Head of caudate nucleus (tissue), 42 donors: ENCODE measurements at places on chromosomes 13 and 19.

- DNase-seq: no peak
Observed at GRCh38 chr19:2108251-2109016, 11.7 kb downstream of the IZUMO4 start.

DNA sequence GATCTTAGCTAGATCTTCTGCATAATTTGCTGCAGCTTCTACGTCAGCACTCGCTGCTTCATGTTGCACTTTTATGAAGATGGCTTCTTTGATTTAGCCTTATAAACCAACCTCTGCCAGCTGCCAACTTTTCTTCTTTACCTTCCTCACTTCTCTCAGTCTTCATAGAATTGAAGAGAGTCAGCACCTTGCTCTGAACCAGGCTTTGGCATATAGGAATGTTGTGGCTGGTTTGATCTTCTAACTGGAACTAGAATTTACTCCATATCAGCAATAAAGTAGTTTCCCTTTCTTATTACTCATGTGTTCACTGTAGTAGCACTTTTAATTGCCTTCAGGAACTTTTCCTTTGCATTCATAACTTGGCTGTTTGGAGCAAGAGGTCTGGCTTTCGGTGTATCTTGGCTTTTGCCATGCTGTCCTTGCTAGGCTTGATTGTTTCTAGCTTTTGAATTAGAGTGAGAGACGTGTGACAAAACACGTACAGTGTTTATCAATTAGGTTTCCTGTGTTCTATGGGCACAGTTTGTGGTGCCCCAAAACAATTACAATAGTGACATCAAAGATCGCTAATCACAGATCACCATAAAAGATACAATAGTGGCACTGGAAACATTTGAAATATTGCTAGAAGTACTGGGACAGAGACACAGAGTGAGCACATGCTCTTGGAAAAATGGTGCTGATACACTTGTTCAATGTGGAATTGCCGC, 50.7 kb downstream of the NDFIP2 start:
- DNase-seq: no peak

- DNase-seq: no peak
Observed at GRCh38 chr19:53786744-53787143, 37.4 kb downstream of the NLRP12 start.

DNA sequence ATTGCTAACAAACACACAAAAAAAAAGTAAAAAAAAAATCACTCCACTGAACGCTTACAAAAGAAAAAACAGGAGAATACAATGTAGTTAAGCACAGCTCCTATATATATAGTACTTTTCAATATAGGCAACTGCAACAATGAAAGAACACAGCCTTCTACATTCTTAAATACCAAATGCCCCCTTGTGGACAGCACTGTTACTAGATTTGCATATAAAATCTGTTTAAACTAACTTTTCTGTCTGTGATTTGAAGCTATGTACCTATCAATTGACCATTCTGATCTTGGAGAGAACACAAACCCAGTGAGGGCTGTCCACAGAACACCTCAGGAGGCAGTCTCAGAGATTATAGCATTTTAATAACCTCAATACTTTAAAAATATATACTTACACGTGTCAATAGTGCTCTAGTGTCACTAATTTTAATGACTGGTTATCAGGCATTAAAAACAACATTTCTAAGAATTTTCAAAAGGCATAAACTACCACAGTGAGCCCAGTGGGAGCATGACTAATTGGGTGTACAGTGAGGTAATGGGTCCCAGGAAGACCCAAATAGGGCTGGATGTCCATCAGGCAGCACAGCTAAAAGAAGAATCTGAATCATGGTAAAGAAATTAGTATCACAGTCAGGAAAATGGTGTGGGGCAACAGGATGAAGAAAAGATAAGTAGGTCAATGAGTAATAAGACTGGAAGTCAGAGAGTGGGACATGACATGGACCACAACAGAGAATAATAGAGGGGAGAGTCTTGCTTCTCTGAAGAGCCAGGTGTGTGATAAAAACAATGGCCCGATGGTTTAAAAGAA, 22.2 kb downstream of the CCDC169 start:
- DNase-seq: no peak

GRCh38 chr19:24040621-24041020, 46.4 kb upstream of the ZNF254 start:
- DNase-seq: no peak

DNA sequence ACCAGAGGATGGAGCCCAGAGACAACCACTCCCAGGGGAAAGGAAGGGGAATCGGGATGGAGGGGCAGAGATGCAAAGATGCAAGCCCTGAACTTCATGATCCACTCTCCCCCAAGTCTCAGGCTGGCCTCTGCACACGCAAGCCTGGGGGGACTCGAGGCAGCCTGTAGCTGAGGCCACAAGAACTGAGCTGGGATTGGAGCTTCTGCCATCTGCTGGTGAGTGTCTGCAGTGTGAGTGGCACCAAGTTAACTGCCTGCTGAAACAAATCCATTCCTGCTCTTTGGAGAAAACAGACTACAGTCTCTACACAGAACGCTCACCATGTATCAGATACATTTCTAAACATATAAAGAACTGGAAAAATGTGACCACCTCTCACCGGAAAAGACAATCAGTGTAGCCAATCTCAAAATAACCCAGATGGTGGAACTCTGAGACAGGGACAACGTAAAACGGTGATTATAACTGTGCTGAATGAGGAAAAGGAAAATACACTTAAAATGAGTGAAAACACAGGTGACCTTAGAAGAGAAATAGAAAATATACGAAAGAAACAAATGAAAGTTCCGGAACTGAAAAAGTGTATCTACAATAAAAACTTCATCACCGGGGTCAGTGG, 62.1 kb downstream of the KLF2 start:
- DNase-seq: peak; percentile 61

GRCh38 chr13:80473695-80474094, 132.8 kb upstream of the SPRY2 start:
- no peak for DNase-seq

GRCh38 chr13:72462166-72462565, 265.3 kb downstream of the MZT1 start:
- no peak for DNase-seq

GRCh38 chr13:84487752-84488151, 605.5 kb upstream of the SLITRK1 start:
- DNase-seq: no peak

DNA sequence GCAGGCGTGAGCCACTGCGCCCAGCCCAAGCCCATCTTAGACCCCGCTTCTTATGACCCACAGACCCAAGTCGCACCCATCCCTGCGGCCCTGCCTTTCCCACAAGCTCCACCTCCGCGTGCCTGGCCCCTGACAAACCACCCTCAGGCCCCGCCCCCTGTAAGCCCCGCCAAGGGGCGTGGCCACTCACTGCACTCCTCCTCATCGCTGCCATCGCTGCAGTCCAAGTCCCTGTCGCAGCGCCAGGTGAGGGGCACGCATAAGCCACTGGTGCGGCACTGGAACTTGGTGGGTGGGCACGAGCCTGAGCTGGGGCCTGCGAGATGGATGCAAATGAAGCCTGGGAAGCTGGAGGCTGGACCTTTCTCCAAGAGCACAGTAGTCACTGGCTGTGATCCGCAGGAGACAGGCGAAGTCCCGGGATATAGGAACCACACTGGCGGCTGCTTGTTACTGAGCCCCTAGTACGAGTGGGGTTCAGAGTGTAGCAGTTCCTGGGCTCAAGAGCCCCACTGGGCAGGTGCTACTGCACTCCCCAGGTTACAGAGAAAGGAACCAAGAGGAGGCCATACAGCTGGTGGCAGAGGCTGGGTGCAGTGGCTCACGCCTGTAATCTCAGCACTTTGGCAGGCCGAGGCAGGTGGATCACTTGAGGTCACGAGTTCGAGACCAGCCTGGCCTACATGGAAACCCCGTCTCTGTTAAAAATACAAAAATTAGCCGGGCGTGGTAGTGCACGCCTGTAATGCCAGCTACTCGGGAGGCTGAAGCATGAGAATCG, 3.1 kb downstream of the CD320 start:
- DNase-seq: peak; percentile 12

DNA sequence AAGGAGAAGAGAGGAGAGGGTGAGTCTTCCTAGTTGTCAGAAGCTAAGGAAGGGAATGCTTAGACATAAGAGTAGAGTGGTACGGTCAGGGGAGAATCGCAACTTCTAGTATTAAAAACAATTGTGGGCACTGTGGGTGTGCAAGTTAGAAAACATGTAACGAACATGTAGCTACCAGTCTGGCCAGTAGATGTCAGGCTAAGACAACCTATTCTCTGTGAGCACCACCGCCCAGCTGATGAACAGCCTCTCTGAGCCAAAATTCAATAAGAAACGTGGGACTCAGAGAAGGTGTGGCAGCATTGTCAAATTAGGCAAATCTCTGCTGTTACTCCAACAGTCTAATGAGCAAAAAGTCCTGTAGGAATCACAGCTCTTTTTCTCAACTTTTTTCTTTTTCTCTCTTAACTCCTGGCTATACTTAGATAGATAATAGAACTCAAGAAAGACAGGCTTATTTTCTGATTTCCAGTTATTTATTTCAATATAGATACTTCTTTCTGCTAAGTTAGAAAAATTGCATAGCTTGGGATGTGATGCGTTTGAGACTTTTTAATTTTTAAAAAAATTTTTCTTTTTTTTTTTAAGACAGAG, 186.2 kb downstream of the USP12 start:
- peak; percentile 72 for DNase-seq

GRCh38 chr13:40660141-40660664, 6.2 kb downstream of the FOXO1 start:
- DNase-seq: no peak

- DNase-seq: no peak
Observed at GRCh38 chr19:48616491-48617056, 1.7 kb upstream of the FAM83E start.

GRCh38 chr13:80132741-80133601, 208.0 kb downstream of the SPRY2 start:
- DNase-seq: peak; percentile 59

GRCh38 chr13:108645376-108645775, 16.0 kb downstream of the MYO16 start:
- DNase-seq: no peak

GRCh38 chr19:57648331-57649003, 15.5 kb downstream of the ZNF211 start:
- DNase-seq: no peak

GRCh38 chr13:23644527-23645138, 74.4 kb downstream of the TNFRSF19 start:
- no peak for DNase-seq

- peak; percentile 32 for DNase-seq
Observed at GRCh38 chr19:48608798-48609263, 2.3 kb downstream of the SPACA4 start.

DNA sequence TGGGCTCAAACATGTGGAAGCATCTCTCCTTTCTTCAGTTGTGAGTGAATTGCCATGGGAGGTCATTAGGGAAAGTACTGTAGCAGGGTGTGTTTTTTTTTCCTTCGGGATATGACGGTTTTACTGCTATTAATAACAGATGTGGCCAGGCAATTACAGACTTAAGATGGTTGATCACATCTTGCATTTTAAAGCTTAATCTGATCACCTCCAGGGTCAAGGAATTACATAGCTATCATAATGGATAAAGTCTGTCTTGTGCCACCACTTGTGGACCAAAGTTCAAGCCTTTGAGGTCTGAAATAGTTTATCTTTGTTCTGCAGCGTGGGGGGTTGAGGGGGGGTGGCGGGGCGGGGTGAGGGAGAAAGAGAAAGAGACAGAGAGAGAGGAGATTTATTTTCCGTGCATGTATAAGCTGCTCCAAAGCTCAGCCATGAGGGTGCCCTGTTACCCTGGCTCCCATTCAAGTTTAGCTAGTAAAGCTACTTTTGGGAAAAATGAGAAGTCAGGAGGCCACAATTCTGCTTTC, 5.5 kb upstream of the SERP2 start:
- DNase-seq: no peak

DNA sequence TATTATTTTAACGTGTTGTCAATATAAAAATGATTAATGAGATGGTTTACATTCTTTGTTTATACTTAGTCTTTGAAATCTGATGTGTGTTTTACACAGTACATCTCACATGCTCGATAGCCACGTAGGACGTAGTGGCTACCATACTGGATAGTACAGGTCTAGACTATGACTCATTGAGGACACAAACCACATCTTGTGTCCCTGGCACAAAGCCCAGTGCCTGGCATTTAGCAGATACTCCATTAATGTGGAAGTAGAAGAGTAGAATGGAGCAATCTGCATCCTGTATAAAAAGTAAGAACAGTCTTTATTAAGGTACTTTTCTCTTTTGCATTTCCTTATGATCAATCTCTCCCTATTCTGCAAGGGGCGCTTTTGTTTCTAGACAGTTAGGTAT, 49.0 kb upstream of the FRY start:
- DNase-seq: no peak

GRCh38 chr19:40623403-40624251, 22.5 kb downstream of the LTBP4 start:
- no peak for DNase-seq

DNA sequence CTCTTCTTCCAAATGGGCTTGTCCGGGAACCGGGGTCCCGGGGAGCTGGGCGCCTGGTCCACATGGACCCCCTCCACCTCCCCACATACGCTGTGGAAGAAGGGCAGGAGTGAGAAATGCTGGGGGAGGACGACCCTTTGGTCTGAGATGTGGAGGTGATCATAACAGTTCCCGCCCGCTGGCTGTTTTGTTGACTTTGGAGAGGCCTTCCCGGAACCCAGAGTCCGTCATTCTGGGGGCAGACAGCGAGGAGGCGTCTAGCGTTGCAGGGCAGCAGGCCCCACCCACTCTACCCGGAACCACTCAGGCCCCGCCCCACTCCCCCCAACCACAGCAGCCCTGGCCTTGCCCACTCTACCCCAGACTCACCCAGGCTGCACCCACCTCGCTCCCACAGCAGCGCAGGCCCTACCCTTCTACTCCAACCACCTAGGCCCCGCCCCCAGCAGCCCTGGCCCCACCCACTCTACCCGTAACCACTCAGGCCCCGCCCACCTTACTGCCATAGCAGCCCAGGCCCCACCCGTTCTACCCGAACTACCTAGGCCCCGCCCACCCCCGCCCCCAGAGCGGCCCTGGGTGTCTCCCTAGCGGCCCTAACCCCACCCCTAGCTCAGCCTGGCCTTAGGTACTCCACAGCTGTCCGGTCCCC, 7.1 kb downstream of the GPR108 start:
- DNase-seq: peak; percentile 37

GRCh38 chr13:111909501-111909900, 157.4 kb upstream of the SOX1 start:
- no peak for DNase-seq

- DNase-seq: no peak
Observed at GRCh38 chr19:42512743-42513304, 15.5 kb downstream of the CEACAM1 start.

- DNase-seq: no peak
Observed at GRCh38 chr13:87736849-87737385, 65.7 kb downstream of the SLITRK5 start.
